ENCODE measurements at places on chromosomes 6 and 20.

DNA sequence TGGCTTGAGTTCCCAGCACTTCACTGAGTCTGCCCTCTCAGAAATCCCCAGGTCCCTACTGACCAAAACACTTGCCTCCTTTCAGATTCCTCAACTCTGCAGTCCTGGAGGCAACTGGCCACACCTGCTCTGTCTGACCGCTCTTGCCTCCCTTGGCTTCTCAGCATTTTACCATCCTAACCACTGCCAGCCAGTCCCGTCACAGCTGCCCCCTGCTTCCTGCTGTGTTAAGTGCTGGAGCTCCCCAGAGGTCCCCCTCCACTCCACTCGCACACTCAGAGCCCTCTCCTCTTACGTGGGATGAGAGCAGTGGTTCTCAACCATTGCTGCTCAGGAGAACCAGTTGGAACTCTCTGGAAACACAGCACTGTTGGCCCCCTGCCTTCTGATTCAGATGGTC is 20.5 kb downstream of the ADAT2 start:
- no peak for DNase-seq

DNA sequence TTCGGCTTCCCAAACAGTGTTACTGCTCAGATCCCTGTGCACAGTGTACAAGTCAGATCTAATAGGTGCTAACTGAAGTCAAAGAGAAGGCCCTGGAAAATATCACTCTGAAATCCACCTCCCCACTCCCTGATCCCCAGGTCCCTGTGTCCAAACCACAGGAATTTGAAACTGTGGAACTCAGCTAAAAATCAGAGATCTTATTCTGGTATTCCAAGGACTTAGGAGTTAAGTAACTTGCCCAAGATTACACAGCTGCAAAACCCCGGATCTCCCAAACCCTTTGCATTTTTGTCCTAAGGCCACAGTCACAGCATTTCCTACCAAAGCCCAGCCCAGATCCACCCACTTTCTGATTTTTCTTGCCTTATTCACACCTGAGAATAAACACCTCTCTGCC is 32.3 kb upstream of the SLC23A2 start:
- no peak for DNase-seq

DNA sequence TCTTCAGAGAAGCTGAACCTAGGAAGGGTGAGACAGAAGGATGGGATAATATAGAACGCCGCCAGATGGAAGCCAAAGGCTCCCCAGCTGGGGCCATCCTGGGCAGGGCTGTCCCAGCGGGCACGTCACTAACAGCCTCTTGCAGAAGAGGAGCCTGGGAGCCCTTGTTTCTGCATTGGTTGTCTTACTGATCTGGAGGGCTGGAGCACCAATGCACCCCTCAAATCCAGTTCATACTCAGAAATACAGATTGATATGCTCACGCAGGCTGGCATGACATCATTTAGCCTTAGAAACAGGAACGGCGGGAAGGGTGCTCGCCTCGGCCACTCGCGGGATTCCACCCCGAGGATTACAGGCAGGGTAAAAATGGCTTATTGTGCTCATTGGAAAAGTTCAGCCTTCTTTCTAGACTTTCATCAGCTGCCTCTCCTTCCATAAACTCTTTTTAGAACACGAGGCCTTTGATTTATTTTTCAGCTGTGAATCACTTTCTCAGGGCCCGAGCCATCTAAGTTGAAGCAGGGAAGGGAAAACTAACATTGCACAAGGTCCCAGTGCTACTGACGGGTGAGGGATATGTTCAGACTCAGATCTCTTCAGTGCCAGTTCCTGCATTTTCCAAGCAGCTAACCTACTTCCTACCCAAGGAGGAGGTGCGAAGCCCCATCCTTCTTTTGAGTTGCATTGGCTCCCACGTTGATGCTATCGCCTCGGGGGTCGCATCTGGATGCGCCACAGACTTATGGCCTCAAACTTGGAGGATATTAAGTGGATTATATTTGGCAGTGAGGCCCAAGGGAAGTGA is 82.3 kb downstream of the GMPR start:
- no peak for DNase-seq

DNA sequence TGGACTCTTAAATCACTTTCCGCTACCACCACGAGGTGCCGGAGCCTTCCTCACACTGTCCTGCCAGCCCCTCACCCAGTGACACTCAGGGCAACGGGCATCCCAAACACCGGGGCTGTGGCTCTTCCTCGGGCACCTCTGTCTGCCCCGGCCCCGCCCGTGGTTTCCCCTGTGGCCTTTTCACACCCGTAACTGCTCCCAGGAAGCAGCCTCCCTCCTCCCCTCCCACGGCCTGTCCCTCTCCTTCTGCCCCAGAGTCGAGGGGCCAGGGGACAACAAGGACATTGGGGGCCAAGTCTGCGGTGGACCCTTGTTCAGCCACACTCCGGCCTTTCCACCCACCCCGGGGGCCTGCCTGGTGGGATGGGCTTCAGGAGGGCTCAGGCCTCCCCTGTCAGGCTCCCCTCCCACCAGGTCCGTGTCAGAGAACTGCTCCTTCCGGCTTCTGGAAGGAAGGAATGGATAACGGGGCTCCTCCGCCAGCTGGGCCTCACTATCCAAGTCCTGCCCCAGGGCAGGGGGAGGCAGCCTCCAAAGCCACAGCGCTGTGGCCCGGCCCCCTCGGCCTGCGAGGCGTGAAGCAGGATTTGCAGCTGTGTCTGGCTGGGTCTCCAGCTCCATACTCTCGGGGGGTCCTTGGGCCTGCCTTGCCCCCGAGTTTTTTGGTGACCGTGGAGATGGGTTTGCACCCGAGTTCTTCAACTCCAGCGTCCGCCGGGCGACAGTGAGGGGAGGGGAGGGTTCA is 54.7 kb upstream of the CHRNA4 start:
- DNase-seq: no peak

DNA sequence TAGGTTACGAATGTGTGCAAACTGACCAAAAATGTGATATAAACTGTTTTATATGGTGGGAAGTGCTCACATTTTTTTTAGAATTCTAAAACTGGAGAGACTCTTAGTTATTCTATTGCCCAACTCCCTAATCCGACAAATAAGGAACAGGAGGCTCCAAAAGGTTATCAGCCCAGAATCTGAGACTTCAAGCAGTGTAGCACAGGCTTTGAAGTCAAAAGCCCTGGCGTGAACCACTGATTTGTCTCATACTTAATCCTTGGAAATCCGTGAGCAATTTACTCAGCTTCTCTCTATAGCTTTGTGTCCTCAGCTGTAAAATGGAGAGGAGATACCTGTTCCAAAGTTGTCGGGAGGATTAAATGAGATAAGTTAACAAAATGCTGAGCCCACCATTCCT is 368.8 kb upstream of the SASH1 start:
- DNase-seq: no peak

DNA sequence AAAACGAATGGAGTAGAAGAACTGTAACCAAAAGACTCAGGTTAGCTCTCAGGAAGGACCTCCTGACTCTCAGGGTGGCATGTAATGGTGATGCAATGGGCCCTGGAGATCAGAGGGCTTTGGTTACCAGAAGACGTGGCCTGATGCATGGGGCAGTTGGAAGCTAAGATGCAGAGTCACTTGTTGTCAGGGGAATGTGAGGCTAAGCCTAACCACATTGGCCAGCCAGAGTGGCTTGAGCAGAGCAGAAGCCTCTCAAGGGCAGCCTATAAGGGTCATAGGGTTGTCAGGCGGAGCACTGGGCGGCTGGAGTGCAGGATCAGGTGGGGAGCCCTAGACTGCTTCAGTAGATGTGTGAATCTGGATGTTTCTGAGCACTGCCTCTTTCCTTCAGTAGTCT is 5.9 kb downstream of the CNBD2 start:
- DNase-seq: no peak

GRCh38 chr6:130178692-130179091 is 44.1 kb downstream of the SAMD3 start:
- no peak for DNase-seq

DNA sequence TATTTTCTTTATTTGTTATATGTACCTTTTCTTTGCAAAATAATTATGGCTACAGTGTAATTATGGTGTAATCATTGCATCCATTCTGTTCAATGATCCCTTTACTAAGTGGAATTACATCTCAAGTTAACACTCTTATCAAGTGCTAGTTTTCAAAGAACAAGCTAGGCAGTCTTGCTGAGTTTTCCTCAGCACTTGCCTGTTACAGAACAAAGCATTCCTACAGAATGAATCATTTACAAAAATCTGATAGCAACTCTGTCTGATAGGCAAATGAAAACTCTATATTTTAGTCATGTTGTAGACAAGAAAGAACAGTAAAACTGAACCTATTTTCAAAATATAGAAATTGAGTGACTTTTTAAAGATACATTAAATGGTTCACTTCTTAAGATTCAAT is 109.8 kb upstream of the POU3F2 start:
- no peak for DNase-seq

- DNase-seq: no peak
Measured at GRCh38 chr6:53547166-53547810, 2.4 kb upstream of the GCLC start.

DNA sequence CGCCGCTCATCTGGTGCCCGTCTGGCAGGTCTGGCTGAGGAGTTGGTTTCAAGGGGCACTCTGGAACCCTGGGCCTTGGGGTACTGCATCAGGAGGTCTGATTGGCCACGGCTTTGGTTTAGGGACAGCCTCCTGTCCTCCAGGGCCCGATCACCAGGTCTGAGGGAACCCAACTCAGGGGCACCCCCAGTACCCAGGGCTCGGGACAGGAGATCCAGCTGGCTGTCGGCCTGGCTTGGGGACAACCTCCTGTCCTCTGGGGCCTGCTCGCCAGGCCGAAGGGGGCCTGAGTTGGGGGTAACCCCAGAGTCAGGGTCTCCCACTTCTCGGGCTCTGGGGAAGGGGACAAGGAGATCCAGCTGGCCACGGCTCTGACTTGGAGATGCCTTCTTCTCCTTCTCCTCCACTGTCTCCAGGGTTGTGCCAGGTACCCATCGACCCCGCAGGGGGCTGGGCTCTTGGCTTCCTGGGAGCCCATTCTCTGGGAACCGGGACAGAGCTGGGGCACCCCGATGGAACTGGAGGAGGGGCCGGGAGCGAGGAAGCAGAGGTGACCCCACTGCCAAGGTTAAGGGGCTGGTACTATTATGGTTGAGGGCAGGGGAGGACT is 2.4 kb upstream of the EIF6 start:
- DNase-seq: no peak

DNA sequence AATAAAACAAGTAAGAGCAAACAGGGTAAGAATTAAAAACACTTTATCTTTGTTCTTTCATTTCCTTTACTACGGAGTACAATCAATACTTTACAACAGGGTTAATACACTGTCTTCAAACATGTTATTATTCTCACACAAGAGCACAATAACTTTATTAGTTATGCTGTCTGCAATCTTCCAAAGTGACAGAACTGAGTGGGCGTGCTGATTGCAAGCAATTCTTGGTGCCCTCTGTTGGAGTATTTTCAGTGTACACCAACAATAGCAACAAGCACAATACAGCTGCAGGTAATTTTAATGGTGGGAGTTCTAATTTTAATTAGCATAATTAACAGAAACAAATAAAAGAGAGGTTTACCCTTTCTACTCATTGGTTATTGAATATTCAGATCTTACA is 33.9 kb upstream of the PTPRK start:
- no peak for DNase-seq

- DNase-seq: no peak
Measured at GRCh38 chr6:20230401-20231119, 18.3 kb upstream of the MBOAT1 start.

All from activated naive CD4-positive, alpha-beta T cell (primary cell).